ENCODE measurements at places on chromosomes 2 and 18.
A peak's percentile ranks its signal among the peaks of the same experiment; 100 is the strongest.

- no peak for DNase-seq
These were observed 111.2 kb downstream of the KLF7 start for GRCh38 chr2:207054521-207054920.

GRCh38 chr2:184598316-184599053, at the start of gene ZNF804A:
TSS of gene ZNF804A (plus strand) at chr2:184598529. CDS start at chr2:184598960, 431 bp downstream.
- peak; percentile 73 for DNase-seq

GRCh38 chr18:6521803-6522418, 107.2 kb upstream of the L3MBTL4 start:
- peak; percentile 31 for DNase-seq

- no peak for DNase-seq
These were observed 29.4 kb upstream of the EIF2AK3 start for GRCh38 chr2:88656690-88657089.

- no peak for DNase-seq
These were observed 37.1 kb downstream of the RNF152 start for GRCh38 chr18:61855449-61856378.

GRCh38 chr2:151230627-151231140, 31.0 kb downstream of the RBM43 start:
- DNase-seq, result no peak

GRCh38 chr2:201622306-201622970, 20.9 kb downstream of the TMEM237 start:
- DNase-seq, result no peak

- DNase-seq, result no peak
These were observed 184.0 kb downstream of the SNTG2 start for GRCh38 chr2:1134629-1135028.

DNA sequence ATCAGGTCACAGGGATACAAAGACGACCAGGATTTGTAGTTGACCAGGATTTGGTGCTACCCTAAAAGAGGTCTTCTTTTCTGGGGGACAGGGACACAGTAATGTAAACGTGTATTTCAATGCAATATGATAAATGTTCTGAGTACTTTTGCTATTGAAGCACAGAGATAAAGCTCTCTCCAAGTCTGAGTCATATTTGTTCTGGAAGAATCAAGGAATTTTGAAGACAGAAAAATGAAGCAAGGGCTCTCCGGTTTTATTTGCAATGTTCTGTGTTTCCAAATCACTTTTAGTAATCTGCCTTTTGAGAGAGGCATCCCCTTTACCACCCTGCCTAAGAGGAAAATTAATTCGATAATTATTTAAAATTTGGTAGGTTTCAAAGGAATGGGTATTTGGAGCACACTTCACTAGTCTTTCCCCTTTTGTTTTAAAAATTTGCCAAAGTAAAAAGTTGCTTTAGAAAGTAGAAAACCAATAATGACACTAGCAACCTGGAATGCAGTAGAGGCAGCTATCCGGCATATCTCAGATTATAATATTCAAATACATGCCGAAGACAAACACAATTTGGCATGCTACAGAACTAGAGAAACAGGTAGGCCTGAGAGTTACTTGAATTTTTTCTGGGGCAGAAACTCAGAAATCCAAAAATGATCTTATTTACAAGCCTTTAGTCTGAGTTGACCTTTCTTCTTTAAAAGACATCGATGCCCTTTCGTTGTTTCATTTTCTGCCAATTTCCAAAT, 82.7 kb downstream of the MREG start:
- no peak for DNase-seq

GRCh38 chr2:16202266-16203020, 262.1 kb downstream of the MYCN start:
- DNase-seq, result no peak

- no peak for DNase-seq
These were observed 21.2 kb downstream of the GORASP2 start for GRCh38 chr2:170950221-170950761.

DNA sequence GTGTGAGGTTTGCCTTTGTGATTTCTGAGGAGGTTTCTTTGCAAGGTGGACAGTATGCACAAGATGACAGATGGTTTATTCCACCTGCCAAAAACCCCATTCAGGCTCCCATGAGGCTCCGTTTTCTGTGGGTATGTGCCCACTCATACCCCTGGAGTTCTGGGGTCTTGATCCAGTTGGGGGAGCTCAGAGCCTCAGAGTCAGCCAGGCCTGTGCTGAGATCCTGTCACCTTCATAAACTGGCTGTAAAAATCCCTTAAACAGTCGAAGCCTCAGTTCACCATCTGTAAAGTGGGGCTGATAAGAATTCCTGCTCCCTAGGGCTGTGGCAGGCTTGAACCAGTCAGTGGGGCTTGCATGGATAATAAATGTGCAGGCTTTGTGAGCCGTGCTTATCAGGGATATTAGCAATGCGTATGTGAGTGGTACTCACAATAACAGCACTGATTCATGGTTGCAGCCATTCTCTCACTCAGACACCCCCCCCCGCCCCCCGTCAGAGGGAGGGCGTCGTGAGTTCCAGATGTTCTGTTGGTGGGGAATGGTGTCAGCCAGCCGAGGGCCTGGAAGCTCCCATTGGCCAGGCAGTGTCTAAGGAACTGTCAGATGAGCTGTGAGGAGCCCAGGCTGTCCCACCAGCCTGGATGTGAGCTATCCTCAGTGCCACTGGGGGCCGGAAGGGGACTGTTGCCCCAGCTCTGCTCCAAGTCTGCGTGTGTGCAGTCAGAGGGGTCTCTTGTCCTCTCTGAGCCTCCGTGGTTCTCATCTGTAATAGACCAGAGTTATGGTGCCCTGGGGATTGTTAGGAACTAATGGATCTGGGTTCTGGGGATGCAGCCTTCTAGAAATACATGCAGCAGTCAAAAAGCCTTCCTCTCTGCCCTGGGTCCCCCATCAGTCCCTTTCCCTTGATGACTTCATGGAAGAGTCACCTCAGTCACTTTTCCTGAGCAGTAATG, 51.7 kb downstream of the KCNIP3 start:
- no peak for DNase-seq

GRCh38 chr2:61671561-61672315, 133.6 kb upstream of the XPO1 start:
- DNase-seq, result peak; percentile 87

- no peak for DNase-seq
These were observed 106.7 kb downstream of the ACKR3 start for GRCh38 chr2:236676136-236676873.

DNA sequence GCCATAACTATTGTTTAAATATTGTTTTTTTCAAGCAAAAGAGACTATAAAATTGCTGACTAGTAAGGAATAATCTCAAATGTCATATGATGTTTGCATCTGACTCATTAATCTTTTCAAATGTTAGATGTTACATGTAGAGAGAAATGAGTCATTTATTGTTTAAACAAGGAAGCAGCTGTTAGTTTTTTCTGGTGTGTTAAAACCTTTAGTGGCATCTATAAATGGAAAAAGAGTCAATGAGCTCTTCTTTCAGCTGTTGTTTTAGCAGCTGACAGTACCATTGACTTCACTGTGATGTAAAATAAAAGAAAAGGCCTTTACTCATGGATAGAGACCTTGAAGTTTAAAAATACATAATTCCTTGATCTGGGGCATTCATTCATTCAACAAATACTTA, 1.8 kb upstream of the KLHL41 start:
- no peak for DNase-seq

GRCh38 chr2:140122001-140122400, 1341.8 kb upstream of the NXPH2 start:
- DNase-seq, result no peak

GRCh38 chr18:36066686-36067054, 689 bp downstream of the RPRD1A start:
- no peak for DNase-seq

GRCh38 chr2:238963161-238963970, 115.5 kb downstream of the TWIST2 start:
- no peak for DNase-seq

GRCh38 chr2:25499157-25499556, 157.4 kb upstream of the DNMT3A start:
- no peak for DNase-seq

- no peak for DNase-seq
These were observed 14.1 kb downstream of the CEP68 start for GRCh38 chr2:65070172-65070830.

- DNase-seq, result peak; percentile 14
These were observed 81.9 kb downstream of the EHBP1 start for GRCh38 chr2:62787386-62787785.

GRCh38 chr2:46248171-46248570, 49.0 kb upstream of the EPAS1 start:
- DNase-seq, result no peak

DNA sequence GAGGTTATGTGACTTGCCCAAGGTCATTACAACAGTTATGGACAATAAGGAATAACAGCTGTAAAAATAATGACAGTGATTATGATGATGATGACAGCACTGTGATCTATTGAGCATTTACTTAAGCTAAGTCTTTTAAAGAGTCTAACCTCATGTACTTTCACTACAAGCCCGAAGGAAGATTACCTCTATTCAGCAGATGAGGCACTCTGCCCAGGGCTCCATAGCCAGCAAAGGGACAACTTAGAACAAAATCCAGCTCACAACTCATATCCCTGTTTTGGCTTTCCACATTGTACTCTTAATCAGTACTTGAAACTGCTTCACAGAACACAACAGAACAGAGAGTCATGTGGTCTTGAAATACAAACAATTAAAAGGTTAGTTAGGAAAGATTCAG, 290.2 kb downstream of the ZNF385B start:
- DNase-seq, result no peak

DNA sequence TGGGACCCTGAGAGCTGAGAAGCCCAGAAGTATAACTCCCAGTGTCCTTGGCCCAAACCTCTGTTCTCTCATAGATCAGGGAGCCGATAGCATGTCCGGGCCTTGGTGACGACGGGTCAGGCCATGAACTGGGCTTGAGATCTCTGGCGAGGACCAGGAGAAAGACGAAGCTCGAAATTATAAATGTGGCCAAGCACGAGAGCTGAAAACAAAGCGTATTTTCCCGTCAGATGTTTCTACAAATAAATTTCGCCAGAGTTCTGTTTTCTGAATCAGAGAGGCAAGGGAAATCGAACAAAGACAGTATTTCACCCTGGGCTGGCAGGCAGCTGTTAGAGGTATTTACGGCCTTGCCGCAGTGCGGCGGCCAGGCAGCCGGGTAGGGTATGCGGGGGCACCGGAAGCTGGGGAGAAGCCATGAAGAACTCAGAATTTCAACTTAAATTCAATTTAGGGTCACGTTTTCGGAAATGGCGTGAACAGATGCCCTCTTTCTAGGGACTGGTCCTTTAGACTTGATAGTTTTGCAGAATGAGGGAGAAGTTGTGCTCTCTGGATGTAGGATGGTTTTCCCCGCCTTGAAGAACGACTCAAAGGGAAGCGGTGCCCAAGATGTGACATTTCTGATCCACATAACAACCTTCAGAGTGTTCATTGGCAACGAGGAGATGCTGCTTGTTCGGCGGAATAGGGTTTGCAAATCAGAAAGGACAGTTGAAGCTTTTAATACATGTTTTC, 9.6 kb downstream of the HOXD8 start:
- DNase-seq, result no peak

GRCh38 chr18:47944972-47945852, 14.8 kb upstream of the SMAD2 start:
- DNase-seq, result no peak

GRCh38 chr2:224875841-224876240, 159.7 kb upstream of the CCDC195 start:
- DNase-seq, result no peak

- no peak for DNase-seq
These were observed 200.5 kb downstream of the KLHL29 start for GRCh38 chr2:23585273-23586170.

GRCh38 chr18:50218432-50219197, 23.7 kb upstream of the MYO5B start:
- DNase-seq, result peak; percentile 35

GRCh38 chr2:152766928-152767327, 48.5 kb downstream of the ARL6IP6 start:
- DNase-seq, result no peak

- DNase-seq, result no peak
These were observed at the start of gene LOXHD1 for GRCh38 chr18:46657115-46657955. TSS of gene LOXHD1 (minus strand) at chr18:46657220. CDS start at chr18:46657033, 187 bp downstream.

DNA sequence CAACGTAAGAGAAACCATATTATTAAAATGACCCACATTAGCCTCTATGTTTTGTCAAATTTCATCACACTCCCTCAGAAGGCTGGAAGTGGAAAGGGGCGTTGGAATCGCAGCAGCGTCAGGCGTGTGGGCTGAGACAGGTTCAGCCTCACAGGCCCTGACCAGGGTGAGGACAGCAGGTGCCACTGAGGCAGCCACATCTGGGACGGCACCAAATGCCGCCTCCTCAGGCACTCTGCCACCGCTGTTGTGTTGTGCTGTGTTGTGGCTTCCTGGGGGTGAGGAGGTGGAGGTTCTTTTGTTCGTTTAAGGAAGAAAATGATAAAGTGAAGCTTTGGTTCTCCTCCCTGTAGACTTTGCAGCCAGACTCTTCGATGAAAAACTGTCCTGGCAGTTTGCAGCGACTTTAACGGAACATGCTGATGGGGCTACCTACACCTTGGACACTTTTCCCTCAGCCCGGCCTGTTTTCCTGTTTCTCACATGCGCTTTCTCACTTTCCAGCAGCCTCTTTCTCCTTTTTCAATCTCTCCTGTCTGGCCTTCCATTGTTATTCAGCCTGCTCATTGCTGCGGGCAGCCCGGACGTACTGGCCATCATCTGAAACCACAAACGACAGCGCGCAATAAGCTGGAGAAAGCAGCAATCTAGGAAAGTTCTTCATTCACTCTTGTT, 44.9 kb upstream of the SALL3 start:
- no peak for DNase-seq

DNA sequence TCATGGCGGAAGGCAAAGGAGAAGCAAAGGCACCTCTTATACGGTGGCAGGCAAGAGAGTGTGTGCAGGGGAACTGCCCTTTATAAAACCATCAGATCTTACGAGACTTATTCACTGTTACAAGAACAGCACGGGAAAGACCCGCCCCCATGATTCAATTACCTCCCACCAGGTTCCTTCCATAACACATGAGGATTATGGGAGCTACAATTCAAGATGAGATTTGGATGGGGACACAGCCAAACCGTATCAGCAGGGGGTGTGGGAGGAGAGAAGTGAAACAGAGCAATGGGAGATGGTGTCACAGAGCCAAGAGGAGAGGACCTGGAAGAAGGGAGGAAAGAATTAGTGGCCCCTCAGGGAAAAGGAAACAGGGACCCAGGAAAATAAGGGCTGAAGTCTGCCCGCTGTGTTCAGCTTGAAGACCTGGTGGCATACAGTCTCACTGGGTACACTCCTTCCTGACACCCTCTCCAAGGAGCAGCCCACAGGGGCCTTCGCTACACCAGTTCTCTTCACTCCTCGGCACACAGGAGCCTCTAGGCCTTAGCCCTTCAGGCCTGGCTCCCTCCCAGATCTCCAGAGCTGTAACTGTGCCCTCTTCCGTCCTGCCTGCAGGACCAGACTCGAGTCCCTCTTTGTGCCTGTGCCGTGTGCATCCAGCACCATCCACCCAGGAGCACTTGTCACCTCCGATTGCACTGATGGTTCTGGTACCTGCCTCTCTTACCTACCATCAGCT, 262.1 kb downstream of the EIPR1 start:
- no peak for DNase-seq

GRCh38 chr2:147594038-147594437, 250.8 kb upstream of the ACVR2A start:
- no peak for DNase-seq

Measured in HAP-1 (cell line).